ENCODE measurements at places on chromosomes 1 and 21. TPM values are rescaled to one million over a fixed set of nuclear protein-coding genes. Genes with fewer than 3 reads are reported as not detected.
A peak's percentile ranks its signal among the peaks of the same experiment; 100 is the strongest.

DNA sequence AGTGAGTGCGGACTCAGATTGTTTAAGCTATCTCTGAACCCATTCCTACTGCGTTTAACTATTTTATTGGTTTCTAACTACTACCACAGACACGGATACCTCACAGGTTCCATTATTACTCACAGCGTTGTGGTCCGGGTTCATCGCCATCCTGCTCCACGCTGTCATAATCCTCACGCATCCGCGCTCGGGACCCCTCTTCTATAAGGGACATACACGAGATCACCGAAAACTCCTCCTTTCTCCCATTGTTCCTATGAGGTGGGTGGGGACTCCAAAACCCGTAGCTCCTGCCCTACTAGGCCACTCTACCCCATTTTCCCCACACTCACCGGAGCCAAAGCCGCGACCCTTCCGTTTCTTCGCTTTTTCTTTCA, 610 bp downstream of the RBM8A start:
- no peak for DNase-seq

GRCh38 chr1:63074321-63074720, 248.0 kb upstream of the FOXD3 start:
- no peak for DNase-seq

DNA sequence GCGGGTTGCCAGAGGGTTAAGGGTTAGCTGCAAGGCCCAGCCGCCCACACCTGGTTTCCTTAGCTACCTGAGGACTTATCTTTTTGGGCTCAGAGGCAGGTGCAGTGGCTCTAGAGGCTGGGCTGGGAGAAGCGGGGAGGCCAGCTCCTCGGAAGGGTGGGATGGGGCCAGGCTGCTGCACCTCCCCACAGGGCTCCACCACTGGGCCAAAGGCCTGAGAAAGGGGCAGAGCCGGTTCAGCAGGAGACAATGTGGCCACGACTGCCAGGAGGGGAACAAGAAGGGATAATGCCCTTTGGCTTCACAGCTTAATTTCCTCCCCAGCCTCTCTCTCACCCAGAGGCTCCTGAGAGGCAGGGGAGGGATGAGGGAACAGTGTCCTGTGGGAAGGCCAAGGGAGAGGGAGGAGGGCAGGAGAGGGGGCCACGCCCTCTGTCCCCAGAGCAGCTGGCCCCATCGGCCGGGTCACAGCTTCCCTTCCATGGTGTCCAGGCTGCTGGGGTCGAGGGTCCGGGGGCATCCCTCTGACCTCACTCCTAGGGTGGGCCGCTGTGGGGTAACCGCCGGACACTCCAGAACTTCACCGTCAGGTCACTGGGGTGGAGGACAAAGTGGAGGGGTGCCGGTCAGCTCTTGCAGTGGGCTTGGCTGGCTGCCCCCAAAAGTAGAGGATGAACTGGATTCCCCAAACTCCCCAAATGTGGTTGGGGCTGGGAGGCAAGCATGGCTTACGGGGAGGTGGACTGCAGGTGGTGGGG, 50.4 kb downstream of the KIF21B start:
- no peak for DNase-seq

DNA sequence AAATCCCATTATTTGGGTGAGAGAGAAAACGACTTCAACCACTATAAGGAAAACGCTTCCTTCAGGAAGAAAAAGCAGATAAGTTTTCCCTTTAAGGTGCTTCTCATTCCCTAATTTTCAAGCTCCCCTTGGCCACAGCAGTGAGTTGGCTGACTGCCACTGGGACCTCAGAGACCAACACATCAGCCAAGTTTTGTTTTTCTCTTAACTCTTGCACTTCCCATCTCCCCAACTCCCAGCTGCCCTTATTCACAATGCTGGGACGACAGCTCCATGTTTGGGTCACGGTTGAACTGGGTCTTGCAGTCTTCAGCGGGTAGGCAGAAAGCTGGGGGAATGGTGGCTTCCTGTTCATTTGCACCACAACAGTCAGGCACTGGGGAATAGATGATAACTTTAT, 18.9 kb downstream of the SGIP1 start:
- peak; percentile 91 for DNase-seq

GRCh38 chr1:94036730-94037129, 84.2 kb downstream of the ABCA4 start:
- DNase-seq: peak; percentile 52

The AGT gene
- 1.7 TPM for total RNA-seq

The RAD54L gene
- 2.1 TPM for total RNA-seq

- no peak for DNase-seq
Measured at GRCh38 chr21:44752671-44753235, 41.4 kb upstream of the TSPEAR start.

The MAB21L3 gene
- 4.2 TPM for total RNA-seq

The GPR52 gene
- total RNA-seq: 2.6 TPM

The UTS2 gene
- total RNA-seq: 0.82 TPM

The BRINP3 gene
- total RNA-seq: 19.8 TPM

DNA sequence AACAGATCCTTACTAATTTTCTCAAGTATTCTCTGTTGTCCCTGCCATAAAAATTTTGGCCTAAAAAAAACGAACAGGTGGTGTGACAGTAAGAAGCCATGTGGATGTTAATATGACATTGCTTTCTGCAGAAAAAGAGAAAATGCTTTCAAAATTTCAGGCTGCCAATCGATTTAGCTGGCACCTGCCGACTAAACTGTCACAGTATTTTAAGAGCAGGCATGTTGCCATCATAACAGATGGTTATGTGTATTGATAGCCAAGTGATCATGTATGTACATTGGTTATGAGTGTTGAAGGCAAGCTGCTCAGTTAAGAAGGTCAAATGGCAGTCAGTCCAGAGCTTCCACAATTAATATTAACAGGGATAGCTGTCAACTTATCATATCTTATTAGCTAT, 1017.0 kb downstream of the MRPL39 start:
- no peak for DNase-seq
